ENCODE measurements at places on chromosomes 3 and 15. TPM values are rescaled to one million over a fixed set of nuclear protein-coding genes. Genes with fewer than 3 reads are reported as not detected.

Gene MAGI1
- total RNA-seq = 28.5 TPM

Gene SUSD5
- 1.1 TPM for total RNA-seq

Gene MYRIP
- total RNA-seq = 4.2 TPM

Gene EPHA3
- total RNA-seq = 5.4 TPM

Gene CD96
- 0.85 TPM for total RNA-seq

Gene TRIM42
- not detected for total RNA-seq

Gene CDCP1
- total RNA-seq = 0.48 TPM

Gene CADM2
- 9.5 TPM for total RNA-seq

Gene CEP19
- total RNA-seq = 1.1 TPM

Gene CORO2B
- total RNA-seq = 6.0 TPM

Gene FRG2C
- total RNA-seq = not detected

Gene SERPINI1
- 3.8 TPM for total RNA-seq

- DNase-seq = no peak
Observed at GRCh38 chr3:8575364-8576104, 69.1 kb downstream of the SSUH2 start.

- no peak for DNase-seq
Observed at GRCh38 chr15:33773969-33774368, 194.3 kb upstream of the CHRM5 start.

DNA sequence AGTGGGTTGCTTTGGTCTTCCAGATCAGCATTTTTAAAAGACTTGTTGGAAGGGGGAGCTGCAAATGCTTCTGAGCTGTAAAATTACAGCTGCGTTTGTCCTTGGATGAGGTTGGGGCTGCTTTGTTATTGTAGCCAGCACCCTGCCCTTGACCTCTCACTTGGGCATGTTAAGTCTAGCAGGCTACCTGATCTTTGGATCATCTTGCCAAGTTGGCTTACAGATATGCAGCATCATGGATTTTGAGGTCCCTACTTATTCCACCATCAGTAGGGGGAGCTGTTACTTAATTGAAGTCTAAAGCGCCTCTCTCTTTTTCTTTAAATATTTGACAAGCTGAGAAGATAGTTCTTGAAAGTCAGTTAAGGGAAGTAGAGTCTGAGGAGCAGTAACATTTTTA lies 793.0 kb downstream of the MCTP2 start:
- no peak for DNase-seq

GRCh38 chr15:40048211-40048792 lies 9.3 kb upstream of the SRP14 start:
- peak; percentile 58 for DNase-seq

DNA sequence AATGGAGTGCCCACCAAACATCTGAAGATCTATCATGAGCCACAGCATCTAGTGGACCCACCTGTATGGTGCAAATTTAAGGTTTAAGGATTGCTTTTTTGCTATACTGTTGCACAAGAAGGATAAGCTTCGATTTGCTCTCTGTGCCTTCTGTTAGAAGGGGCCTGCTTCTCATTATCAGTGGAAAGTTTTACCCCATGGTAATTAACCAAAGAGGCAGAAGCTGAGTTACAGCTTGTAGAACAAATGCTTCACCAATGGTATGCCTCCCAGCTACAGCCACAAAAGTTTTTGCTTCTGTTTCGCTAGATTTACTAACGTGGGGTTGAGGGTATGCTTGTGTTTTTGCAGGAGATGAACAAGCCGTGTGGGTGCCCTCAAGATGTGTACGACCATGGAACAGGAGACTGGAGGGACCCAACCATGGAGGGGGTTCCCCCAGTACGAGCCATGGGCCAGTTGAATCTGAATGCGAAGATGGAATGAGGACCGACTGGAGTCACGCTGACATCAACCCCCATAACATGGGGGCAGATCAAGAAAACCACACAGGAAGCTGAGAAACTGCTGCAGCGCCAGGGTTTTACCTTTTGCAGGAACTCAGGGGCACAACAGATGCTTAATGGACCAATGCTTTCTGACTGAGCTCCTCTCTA lies 43.5 kb downstream of the ACAD9 start:
- DNase-seq = no peak

DNA sequence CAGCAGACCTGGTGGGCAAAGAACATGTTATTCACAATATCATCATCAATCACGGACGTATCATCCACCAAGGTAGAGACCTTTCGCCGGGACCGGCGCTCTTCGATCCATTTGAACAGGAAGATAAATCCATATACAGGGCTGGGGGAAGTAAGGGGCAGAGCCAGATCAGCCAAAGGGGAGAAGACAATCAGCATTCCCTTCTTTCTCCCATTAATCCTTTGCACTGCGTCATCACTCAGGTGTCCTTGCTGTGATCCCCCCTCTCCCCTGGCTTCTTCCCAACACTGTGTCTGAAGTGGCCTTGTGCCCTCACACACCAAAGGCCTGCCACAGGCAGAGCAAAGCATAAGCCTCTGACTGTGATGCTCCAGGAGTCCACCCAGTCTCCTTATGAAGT lies 36.4 kb downstream of the SEMA3G start:
- DNase-seq = no peak

DNA sequence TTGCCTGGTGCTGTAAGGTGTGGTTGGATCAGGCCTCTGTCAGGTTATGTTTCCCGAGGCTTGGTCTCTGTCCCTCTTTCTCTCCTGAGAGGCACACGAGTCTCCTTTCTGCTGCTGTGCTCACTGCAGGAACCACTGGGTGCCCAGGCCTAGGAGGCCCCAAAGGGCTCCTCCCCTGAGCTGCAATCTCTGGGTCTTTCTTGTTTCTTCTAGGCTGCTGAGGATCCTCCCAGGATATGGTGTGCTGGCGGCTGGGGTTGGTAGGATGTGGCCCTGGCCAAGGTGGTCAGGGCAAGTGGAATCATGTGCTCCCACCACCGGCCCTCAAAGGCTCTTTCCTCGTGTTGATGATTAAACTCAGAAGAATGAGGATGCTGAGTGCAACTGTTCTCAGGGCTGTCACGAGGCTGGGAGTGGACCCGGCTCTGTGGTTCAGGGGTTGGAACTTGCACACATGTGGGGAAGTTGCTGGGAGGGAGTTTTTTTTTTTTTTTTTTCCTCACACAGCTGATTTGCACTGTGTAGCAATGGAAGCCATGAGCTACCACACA lies 43.6 kb upstream of the CTSH start:
- DNase-seq = peak; percentile 87

- no peak for DNase-seq
Observed at GRCh38 chr15:74525309-74525708, 15.7 kb upstream of the ARID3B start.

DNA sequence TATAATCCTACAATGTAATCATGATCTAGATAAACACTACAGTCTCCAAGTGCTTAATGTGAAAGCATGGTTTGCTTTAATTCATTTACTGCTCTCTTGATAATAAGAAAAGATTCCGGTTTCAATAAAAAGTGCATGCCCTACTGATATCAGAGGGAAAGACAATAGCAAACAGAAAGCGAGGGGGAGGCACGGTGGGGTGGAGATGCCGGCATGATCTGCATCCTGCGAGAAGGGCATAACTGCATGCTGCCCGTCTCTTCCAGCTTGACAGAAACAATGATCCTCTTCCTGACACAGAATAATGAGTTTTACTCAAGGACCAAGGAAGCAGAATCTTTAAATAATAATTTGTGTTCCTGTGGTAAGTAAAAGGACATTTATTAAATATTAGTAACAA lies 51.7 kb downstream of the GOLIM4 start:
- DNase-seq = no peak

GRCh38 chr3:122977746-122978466 lies 49.7 kb downstream of the SEMA5B start:
- no peak for DNase-seq

DNA sequence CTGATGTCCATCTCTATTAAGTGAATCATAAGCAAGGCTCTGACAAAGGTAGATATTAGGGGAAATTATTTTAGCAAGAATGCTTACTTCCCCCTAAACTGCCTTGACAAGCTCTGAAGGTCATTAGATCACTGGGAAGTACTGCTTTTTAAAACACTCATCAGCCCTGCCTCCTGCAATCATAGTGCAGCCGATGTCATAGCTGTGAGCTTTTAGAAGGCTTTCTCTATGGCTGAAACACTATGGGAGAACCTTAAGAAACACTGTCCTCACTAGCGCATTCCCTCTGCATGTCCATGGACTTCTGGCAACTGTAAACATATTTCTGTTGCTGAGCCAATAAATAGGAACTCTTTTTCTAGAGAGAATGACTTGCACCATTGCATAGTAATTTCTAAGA lies 38.7 kb upstream of the PTPRG start:
- DNase-seq = no peak

DNA sequence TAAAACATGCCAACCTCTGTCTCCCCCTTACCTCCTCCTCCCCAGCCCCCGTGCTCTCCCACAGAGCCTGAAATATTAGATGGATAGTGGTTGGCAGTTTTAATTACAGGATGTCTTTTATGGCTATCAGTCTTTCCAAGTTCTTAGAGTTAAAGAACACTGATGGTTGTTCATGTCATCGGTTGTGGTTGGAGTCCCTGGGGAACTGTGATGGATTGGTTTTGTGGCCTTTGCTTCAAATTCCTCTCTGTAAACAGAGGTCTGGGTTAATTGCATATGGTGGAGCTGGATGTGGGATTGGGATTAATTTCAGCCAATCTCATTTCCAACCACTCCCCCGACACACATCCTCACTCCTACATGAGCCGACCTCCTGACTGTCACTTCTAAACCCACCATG lies 164.5 kb upstream of the PROK2 start:
- no peak for DNase-seq

DNA sequence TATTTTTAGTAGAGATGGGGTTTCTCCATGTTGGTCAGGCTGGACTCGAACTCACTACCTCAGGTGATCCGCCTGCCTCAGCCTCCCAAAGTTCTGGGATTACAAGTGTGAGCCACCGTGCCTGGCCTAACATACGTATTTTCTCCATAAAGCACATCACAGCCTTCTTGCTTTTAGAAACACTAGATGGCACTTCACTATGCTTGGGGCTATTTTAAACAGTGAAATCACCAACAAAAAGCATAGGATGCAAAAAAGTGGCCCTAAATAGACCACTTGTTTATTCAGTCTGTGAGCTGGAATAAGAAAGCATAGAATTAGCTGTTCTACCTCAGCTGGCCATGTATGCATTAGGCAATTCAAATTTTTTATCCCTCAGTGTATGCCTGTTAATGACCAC lies 46.0 kb downstream of the PRICKLE2 start:
- DNase-seq = no peak

GRCh38 chr3:12947504-12948369 lies 106.4 kb upstream of the RPL32 start:
- DNase-seq = no peak

DNA sequence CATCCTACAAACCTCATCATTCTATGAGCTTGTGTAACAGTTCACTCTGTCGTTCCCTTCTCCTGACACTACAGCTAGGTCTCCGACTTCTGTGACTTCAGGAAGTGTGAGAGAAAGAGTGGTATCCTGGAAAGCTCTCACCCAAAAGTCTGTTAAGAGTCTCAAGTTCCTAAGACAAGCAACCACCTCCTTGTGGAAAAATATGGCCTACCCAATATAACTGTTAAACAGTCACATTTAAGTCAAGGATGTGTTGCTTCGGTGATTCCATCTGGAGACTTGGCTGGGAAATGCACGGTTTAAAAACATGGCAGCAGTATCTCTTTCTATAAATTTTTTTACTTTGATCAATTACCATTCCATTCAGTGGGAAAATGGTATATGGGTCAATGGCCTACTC lies 13.8 kb downstream of the FEZF2 start:
- no peak for DNase-seq

GRCh38 chr3:62127116-62127515 lies 246.2 kb downstream of the FEZF2 start:
- no peak for DNase-seq

GRCh38 chr15:39125904-39126303 lies 455.0 kb upstream of the THBS1 start:
- DNase-seq = no peak

- DNase-seq = no peak
Observed at GRCh38 chr3:30354513-30354912, 251.9 kb upstream of the TGFBR2 start.

DNA sequence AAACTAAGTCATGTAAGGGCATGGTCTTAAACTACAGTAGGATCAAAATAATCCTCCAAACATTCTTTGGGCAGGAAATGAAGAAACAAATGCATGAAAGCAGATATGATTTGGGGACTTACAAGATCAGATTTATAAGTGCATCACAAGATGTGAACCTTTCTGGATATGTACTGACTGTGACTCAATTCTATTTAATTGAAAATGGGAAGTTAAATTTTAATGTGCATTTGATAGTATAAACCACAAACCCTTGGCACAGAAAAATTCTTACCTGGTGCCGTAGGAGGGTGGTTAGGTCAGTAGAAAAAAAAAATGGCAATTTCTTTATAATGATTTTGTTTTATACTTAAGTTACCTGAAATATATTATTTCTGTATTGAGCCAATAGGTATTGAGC lies 262.5 kb upstream of the TGFBR2 start:
- DNase-seq = no peak

- DNase-seq = peak; percentile 59
Observed at GRCh38 chr15:65980824-65981456, 111.6 kb downstream of the RAB11A start.

DNA sequence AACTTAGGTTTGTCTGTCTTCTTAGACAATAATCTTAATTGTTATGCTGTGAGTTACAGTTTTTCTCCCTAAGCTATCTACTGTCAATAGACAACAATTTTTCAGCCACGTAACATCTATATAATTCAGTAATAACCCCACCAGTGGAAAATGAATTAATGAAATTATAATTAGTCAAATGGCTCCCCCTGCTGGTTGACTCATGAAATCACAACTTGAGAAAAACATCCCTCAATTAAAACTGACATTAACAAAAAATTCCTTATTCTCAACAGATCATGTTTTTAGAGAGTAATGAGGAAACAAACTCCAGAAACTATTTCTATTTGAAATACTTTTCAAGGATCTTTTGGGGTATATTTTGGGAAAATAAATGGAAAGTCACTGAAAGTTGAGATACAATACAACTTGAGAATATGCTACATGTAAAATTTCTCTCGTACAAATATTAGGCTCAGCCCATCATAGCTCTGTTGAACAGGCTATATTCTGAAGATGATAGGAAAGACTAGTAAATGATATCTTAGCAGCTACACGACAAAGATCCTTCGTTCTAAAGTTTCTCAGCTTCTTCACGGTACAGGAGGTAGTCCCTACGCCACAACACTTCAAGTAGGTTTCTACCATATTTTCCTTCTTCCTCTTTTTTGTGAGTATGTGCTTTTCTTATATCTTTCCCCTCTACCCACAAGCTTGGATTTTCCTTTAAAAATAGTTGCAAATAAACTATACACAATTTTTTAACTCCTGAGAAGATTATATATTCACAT lies 20.7 kb downstream of the PPP1R2 start:
- DNase-seq = no peak

All from right atrium auricular region (tissue), 2 donors.